ENCODE measurements at places on chromosomes 6 and 20.

GRCh38 chr6:112576423-112576822 lies 229.3 kb downstream of the RFPL4B start:
- no peak for DNase-seq

GRCh38 chr6:159913375-159913774 lies 22.6 kb downstream of the MAS1 start:
- DNase-seq, result no peak

GRCh38 chr6:119501798-119502483 lies 152.4 kb upstream of the MAN1A1 start:
- no peak for DNase-seq

GRCh38 chr6:149332602-149333265 lies 15.2 kb downstream of the TAB2 start:
- DNase-seq, result no peak

DNA sequence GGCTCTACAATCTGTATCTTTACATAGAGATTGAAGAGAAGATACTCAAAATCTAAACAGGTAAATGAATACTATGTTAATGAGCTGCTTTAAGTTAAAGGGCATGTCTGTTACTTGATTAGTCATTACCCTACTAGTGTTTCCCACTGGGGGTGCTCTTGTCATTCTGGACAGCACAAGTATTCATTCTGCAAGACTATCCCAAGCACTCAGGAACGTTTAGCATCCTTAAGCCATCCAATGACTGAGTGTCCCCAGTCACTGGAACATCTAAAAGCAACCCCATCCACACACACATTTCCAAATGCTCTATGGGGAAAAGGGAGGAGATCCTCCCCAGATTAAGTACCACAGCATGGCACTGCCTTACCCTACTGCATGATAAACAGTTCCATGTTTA lies 25.7 kb downstream of the EZR start:
- DNase-seq, result peak; percentile 62

GRCh38 chr6:79072640-79073181 lies 5.3 kb downstream of the PHIP start:
- no peak for DNase-seq

- DNase-seq, result no peak
Observed at GRCh38 chr20:56690531-56691175, 61.5 kb downstream of the TFAP2C start.

DNA sequence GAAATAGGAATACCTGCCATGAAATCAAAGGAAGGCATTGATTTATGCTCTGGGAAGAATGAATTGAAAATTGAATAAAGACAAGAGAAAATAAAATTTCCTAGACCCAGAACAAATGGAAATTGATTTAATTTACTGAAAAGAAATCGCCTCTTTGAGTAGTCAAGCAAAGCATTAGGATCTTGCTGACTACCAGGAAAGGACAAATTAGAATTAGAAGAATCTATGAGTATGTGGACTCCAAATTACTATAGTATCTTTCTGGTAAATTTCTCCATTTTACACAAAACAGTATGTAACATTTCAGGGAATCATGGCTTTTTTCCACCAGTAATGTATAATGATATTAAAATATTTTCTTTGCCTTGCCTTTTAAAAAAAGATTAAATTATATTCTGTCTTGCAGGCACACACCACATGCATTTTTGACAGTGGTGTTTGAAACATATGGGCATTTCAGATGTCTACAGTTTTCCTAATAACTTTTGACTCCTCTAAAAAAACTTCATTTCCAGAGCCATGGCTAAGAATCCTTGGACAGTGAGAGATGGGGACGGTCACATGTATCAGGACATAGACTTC lies 768.7 kb upstream of the NRSN1 start:
- DNase-seq, result no peak

- DNase-seq, result peak; percentile 73
Observed at GRCh38 chr6:111789598-111789997, 83.7 kb downstream of the FYN start.

DNA sequence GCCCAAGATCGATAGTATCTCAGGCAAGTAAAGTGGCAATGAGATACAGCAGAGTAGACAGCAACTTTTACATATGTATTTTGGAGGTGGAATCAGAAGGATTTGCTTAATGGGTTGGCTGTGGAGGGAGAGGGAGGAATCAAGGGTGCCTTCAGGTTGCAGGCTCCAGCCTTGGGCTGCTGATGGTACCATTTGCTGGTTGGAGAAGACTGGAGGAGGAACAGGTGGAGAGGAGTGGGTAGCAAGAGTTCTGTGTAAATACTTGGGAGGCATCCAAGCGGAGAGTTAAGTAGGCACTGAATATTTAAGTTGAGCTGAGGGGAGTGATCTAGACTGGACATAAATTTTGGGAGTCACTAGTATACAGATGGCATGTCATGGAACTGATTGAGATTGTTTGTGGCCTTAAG lies 5.2 kb downstream of the BICRAL start:
- DNase-seq, result no peak

DNA sequence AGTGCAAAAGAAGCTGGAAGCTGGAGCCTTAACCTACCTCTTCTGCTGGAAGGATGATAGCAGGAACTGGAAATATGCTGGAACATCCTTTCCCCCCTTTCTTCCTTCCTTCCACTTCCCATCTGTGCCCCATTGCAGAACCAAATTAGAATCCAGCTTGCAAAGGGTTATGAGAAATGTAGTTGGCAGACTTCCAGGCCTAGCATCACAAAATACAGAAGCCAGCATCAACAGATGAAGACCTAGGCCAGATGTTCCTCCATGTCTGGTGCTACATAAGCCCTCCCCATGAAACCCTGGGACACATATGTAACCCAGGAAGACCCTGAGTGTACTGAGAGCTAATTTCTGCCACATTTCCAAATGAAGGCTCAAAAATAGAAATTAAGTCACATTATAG lies 40.0 kb upstream of the TFAP2B start:
- DNase-seq, result no peak

DNA sequence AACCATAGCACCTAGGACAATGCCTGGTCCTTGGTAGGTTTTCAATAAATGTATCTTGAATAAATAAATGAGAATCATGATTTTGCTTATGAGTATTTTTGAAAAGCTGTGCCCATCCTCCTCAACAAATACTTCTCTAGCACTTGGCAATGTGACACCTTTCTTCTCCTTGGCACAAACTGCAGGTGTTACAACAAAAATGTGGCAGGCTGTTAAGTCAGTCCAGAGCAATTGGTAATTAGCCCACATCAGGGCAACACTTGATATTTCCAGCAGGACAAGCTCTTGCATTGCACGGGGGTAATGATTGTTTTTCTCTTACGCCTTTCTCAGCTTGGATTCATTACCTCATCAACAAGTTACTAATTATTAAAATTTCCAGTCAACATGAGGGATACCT lies 31.6 kb upstream of the SNX9 start:
- no peak for DNase-seq

- no peak for DNase-seq
Observed at GRCh38 chr6:145233955-145234354, 501.4 kb downstream of the EPM2A start.

DNA sequence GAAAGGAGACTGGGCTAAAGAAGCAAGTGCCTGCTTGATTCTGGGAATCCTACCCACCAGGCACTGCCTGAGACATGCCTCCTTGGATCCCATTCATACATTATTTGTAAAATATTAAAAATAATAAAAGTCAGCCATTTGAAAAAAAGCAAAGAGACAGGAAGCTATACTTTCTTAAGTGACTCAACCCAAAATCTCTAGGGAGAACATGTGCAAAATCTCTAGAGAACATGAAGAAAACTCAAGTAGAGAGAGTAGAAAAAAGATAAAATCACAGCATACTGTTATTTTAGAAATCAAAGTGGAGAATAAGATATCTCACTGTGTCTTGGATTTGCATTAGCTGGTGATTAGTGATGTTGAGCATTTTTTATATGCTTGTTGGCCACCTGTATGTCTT lies 197.2 kb upstream of the GGTLC1 start:
- no peak for DNase-seq

DNA sequence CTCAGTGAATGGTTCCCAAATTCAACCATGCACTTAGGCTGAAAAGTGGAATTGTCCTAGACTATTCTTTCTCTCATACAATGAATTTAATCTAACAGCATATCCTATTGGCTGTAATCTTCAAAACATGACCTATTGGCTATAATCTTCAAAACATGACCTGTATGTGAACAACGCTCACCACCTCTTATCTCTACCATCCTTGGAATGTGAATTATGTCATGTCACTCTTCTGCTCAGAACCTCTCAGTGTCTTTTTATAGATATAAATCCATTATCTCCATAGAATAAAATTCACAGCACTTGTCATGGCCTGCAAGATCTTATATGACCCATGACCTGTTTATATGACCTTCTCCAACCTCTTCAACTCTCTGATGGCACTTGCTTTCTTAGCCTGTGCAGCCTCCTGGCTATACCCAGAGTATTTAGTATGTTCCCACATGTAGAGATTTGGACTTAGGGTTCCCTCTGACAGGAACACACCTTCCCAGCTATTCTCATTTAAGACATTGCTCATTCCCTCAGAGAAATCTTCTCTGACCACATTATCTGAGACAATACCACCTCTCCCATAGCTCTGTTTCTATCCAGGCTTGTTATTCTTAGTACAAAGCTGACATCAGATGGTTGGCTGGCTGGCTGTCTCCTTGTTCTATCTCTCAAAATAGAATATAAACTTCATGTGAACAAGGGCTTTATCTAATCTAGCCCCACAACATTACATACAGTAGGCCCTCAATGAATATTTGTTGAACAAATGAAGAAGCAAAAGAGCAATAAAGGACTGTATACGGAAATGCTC lies 275.0 kb upstream of the PREP start:
- no peak for DNase-seq

- DNase-seq, result no peak
Observed at GRCh38 chr6:90105506-90106170, 191.0 kb downstream of the BACH2 start.

DNA sequence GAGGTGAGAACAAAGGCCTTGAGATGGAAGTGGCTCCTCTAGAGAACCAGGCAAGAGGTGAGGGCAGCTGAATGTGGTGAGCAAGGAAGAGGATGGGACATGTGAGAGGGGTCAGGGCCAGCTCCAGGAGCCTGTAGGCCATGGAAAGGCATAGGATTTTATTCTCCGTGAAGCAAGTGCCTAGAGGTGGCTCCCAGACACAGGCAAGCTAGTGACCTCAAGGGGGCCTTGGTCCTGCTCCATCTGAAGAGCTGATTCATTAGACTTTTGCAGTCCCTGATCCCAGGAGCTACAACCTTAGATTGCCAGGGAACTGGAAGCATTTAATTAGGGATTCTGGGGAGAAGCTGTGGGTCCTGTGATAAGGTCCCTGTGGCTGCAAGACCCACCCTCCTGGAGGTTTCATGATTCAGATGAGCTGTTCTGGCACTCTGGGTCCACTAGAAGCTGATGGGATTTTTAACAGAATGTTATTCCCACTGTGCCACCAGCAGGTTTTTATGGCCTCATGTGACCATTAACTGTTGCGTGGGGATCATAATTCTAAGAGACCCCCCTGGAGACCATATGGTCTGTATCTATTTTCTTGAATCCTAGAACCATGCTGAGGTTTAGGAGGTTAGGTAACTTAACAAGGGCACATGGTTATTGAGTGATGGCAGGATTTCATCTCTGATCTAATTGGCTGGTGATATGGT lies 90.5 kb downstream of the ELOVL5 start:
- DNase-seq, result no peak

DNA sequence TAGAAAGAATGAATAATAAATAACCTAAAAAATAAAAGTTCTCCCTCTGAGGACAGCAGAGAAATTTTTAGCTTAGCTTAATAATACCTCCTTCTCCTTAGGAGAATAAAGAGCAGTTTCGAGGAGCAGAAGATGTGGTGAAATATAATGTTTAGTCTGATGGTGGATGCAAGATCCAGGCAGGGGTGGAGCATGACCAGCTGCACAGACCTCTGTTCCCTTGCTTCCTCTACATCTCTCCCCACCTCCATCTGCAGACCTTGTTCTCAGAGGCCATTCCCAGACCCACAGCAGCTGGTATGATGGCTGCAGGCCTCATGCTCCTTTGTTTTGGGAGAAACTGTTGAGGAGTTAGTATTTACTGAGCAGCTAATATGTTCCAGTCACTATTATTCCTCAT lies 1.5 kb downstream of the BTN3A2 start:
- peak; percentile 18 for DNase-seq

DNA sequence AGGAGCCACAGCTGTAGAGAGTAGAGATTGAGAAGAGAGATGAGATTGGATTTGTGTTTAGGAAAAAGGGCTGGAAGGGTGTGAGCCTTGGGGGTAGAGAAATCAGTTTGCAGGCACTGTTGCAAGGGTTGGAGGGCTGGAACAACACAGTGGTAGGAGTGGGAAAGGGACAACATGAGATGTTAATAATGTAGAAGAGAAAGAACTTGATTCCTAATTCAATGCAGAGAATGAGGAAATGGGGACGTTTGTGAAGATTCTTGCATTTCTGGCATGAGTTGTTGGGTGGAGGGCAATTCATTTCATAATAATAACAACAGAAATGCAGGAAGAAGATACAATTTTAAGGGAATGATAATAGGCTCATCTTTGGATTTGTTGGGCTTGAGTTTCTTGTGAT lies 141.4 kb upstream of the TBX18 start:
- no peak for DNase-seq

DNA sequence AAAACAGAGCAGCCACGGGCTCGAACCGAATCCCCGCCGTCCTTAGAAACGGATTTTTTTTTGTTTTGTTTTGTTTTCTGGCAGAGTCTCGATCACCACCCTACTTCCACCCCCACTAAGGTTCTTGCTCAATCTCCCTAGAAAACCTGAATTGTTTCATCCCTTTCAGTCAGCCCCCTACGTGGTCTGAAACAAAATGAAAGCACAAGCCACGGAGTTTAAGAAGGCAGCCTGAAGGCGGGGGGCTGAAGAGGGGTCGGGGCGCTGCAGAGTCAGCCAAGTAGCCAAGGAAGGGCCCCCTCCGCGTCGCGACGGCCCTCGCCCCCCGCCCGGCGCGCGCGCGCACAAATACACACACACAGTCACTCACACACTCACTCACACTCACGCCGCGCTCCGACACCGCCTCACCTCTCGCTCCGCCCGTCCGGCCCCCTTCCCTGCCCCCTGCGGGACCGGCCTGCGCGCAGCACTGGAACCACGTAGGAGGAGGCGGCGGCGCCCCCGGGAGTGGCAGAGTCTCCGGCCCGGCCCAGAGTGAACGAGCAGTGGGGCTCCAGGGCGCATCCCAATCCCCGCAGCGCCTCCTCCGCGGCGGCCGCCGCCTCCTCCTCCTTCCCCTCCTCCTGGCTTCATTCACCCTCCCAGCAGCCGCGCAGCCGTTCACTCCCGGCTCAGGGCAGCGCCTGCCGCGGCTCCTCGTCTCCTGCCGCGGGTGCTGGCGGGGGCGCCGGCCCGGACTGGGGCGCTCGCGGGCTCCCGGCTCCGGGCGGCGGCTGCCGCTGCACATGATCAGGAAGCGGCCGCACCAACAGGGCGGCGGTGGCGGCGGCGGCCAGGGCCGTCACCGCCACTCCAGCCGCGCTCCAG lies 1.4 kb downstream of the ATXN1 start:
- DNase-seq, result peak; percentile 91
